Renal cortex interstitium (tissue), 15 donors: ENCODE measurements at places on chromosomes 12 and 14.
A peak's percentile ranks its signal among the peaks of the same experiment; 100 is the strongest.

DNA sequence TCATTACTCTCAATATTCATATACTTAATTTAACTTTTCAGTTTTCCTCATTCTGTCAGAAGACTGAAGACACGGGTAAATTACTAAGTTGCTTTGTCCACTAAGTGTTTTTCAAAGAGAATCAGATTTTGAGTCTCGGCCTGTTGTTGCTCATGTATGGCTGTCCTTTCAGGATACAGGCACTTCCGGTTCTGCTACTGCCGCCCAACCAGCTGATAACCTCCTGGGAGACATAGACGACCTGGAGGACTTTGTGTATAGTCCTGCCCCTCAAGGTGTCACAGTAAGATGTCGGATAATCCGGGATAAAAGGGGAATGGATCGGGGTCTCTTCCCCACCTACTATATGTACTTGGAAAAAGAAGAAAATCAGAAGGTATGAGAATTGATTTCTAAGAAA, 28.3 kb upstream of the TEAD4 start:
- DNase-seq, result no peak

GRCh38 chr12:48817873-48818830, at the start of gene CACNB3:
Gene CACNB3 (plus strand): TSS chr12:48818496. CDS start chr12:48818930, 434 bp downstream.
- DNase-seq, result no peak

- DNase-seq, result no peak
Measured at GRCh38 chr14:21264025-21264801, 5.0 kb downstream of the HNRNPC start.

- no peak for DNase-seq
Measured at GRCh38 chr12:96397756-96398423, 2.3 kb downstream of the CDK17 start.

- no peak for DNase-seq
Measured at GRCh38 chr12:24173067-24173466, 223.6 kb upstream of the SOX5 start.

- no peak for DNase-seq
Measured at GRCh38 chr14:93035917-93036651, 79.6 kb downstream of the ITPK1 start.

GRCh38 chr12:108825201-108825950, 32.0 kb downstream of the SSH1 start:
- DNase-seq, result no peak

GRCh38 chr14:58200846-58201245, 897 bp downstream of the ACTR10 start:
- DNase-seq, result no peak

DNA sequence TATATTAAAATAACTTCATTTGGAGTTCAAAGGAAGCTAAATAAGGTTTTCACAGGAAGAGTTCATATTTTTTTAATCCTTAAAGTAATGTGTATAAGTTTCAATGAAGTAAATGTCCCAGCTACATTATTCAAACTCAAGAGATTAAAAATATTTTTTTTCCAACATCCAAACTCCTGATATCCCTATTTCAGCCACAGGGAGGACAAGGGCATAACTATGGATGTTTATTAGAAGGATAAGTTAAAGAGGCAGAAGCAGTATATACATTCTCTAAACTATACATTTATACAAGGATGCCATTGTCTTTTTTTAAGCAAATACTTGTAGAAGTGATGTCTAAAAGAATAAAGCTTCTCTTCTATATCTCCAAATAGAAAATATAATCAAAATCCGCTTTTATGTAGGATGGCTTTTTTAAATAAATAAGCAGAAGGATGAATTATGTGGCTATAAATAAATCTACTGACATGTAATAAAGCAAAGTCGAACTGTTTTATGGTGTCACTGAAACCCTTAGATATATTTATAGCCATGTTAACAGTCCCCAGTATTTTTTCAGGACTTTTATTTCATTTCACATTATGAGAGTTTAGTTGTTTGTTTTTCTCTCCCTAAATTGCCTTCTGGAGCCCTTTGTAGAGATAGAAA, 936.5 kb downstream of the DIO2 start:
- no peak for DNase-seq

GRCh38 chr12:11412731-11413130, 17.4 kb upstream of the PRB2 start:
- DNase-seq, result no peak

GRCh38 chr12:98185606-98186005, 329.8 kb upstream of the TMPO start:
- no peak for DNase-seq

DNA sequence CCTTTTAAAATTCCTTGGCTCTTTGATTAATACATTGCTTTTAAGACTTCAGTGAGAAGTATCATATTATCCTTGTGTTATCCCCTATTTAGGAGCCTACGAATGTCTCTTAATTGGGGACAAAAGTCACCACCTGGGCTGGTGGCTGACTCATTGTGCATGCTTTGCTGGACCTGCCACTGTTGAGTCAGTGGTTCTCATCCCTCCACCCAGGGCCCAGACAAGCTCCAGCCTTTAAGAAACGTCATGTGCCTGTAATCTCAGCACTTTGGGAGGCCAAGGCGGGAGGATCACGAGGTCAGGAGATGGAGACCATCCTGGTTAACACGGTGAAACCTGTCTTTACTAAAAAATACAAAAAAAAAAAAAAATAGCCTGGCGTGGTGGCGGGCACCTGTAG, 57.9 kb downstream of the OTX2 start:
- no peak for DNase-seq

GRCh38 chr14:79098324-79098723, 928.2 kb downstream of the NRXN3 start:
- no peak for DNase-seq

DNA sequence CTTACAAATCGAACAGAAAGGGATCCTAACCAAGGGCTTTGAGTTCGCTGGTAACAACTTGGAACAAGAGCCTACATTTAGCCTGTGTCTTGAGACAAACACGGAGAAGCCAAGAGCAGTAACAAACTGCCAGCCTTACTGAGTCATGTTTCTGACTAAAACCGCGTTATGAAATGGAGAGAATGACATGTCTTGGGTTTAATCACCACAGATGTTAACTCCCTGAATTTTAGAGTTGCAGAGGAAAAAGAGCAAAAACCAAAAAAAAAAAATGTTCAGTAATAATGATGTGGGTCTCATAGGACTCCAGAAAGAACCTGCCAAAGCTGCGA, 1.0 kb downstream of the BLTP3B start:
- no peak for DNase-seq

DNA sequence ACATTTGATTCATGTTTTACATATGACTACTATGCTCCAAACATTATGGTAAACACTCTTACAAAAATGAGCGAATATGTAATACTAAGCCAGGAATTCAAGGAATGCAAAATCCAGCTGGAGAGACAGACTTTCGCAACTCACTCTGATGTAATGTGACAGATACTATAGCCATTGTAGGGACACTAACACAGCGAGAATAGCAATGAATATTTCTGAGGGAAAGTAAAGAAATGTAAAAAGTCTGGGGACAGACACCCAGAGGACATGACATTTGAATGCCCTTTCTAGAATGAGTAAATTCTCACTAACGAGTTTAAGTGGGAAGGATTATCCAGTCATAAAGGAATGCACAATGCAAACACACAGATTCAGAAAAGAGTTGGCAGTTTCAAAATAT, 121.9 kb downstream of the PIK3C2G start:
- no peak for DNase-seq

DNA sequence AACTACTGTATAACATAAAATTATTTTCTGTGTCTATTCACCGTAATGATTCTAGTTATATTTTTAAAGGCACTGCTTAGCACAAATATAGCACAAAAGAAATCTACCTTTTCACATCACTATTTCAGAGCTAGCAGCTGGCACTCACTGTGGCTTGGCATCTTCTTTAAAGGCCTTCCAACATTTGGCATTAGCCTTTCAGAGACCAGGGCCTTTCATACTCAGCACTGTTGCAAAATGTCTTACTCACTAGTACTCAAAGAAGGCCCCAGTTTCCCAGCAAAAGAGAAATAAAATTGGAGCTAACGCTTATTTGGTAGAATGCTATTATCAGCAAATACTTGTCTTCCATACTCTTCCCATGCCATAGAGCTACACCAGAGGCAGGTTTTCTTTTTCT, 238.4 kb downstream of the MED13L start:
- no peak for DNase-seq

DNA sequence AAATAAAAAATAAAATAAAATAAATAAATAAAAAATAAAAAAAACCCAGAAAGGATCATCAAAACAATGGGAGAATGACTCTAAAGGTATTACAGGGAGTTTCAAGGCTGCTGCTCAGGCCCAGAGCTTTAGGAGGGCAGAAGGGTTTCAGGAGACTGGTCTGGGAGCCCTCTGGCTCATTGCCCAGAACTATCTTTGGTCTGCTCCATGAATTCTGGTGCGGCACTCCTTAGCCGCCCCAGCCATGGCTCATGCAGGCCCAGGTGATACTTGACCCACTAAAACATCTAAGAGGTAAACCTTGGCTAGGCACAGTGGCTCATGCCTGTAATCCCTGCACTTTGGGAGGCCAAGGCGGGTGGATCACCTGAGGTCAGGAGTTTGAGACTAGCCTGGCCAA, 14.7 kb upstream of the TMED10 start:
- DNase-seq, result no peak

DNA sequence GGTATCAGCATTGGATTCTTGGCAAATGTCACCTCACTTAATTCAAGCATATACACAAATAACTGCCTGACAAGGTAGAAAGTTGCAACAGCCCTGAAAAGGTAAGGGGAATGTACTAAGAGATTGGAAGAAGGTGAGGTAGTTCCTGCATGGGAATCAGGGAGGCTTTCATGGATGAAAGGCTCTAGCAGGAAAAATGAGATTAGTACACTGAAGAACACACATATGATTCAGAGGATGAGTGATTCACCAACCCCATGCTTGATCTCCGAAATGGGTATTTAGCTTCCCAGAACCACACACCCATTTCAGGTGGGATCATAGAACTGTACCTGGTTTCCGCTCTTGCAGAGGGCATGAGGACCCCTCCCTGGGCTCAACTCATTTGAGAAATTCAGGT, 65.8 kb downstream of the PAH start:
- DNase-seq, result no peak

GRCh38 chr12:94689646-94690036, 39.3 kb upstream of the TMCC3 start:
- no peak for DNase-seq

DNA sequence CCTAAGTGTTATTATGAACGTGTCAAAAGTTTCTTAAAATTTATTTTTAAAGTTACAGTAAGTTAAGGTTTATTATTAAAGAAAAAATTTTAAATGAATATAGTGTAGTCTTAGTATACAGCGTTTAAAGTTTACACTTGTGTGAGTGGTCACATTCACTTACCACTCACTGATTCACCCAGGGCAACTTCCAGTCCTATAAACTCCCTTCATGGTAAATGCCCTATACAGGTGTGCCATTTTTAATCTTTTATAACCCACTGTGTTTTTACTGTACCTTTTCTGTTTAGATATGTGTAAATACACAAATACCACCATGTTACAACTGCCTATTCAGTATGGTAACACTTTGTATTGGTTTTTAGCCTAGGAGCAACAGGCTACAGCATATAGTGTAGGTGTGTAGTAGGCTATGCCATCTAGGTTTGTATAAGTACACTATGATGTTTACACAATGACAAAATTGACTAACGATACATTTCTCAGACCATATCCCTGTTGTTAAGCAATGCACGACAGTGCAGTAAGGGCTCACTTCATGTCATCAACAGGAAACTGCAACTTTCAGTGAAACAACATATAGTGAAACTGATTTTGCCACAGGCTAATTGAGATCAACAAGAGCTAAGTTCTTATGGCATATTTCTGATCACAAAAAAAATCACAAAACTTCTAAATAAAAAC, 112.0 kb upstream of the TMCC3 start:
- DNase-seq, result no peak

GRCh38 chr12:52514471-52515318, 5.5 kb downstream of the KRT5 start:
- DNase-seq, result no peak

GRCh38 chr12:95185072-95185471, 32.2 kb downstream of the FGD6 start:
- DNase-seq, result no peak

DNA sequence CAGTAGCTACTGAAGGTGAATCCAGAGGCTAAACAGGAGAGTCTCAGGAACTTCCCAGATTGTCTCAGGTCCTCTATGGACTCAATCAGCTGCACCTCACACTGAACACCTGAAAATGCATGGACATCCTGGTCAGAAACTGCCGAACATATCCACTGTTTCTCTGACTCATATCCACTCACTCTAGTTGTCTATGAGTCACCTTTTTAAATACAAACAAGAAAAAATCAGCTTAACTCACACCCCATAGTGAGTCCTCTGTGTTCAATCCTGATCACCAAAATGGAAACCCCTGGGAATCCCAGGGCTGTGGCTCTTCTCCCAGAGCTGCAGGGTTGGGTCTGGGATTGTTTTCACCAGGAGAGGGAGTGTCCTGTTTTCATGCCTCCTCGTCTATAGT, 556.7 kb downstream of the TMEM121 start:
- DNase-seq, result no peak

GRCh38 chr14:72026536-72026935, 94.3 kb downstream of the RGS6 start:
- no peak for DNase-seq

DNA sequence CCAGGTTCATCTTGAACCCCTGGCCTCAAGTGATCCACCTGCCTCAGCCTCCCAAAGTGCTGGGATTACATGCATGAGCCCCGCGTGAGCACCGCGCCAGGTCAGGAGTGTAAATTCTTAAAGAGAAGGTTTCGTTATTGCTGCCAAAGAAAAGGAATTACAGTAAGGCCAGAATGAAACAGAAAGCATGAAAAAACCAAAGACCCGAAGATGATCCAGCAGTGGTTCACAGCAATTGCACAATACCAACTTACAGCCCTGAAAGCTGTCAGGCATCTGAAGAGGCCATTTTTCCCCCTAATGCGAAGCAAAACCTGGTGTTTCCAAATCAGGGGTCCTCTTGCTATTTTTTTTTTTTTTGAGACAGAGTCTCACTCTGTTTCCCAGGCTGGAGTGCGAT, 10.3 kb downstream of the RBM23 start:
- no peak for DNase-seq

- DNase-seq, result peak; percentile 9
Measured at GRCh38 chr12:82758749-82759330, 72.1 kb downstream of the TMTC2 start.

- no peak for DNase-seq
Measured at GRCh38 chr12:93056971-93057535, 128.0 kb upstream of the EEA1 start.
